Stimulated activated CD4-positive, alpha-beta T cell treated with anti-CD3 and anti-CD28 coated beads, Interleukin-1b, Interleukin-23, amount 100 ng/mL, for 1 hour (primary cell): ENCODE measurements at places on chromosomes 12 and 14.

DNA sequence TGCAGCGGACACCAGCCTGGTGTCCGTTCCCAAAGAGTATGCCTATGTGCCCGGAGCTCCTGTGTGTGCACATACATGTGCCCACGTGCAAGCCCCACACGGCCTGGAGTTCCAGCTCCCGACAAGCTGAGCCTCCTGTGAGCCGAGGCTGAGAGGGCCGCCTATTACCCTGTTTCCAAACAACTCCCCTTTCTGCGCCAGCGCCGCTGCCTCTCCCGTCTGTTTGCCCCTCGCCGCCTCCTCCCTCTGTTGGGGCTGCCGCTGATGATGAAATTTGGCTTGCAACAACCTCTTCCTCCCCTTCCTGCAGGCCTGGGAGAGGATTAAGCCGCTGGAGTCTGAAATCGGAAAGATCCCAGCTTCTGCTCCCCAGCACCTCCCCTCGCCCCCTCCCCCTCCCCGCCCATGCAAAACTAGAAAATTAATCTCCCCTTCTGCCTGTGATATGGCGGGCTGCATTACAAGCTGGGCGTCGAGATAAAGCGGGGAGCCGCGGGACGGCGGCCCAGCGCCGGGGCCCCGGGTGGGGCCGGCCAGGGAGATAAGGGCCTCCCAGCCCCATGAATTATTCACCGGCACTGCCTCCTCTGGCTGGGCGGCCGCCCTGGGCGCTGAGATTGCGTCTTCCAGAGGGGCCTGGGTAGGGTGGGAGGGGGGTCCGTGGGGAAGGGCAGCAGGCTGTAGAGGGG lies 6.8 kb upstream of the ASIC1 start:
- DNase-seq, result no peak

DNA sequence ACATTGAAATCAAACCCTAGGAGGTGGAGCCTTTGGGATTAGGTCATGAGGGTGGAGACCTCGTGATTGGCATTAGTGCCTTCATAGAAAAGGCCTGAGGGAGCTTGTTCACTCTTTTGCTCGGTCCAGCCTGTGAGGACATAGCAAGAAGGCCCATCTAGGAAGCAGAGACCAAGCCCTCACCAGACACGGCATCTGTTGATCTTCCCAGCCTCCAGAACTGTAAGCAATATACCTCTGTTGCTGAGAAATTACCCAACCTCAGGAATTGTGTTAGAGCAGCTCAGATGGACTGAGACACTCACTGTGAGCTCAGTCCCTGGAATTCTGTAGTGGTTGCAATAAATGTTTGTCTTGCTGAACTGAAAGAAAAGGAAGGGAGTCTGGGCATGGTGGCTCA lies 116.2 kb upstream of the MAP1LC3B2 start:
- DNase-seq, result no peak

DNA sequence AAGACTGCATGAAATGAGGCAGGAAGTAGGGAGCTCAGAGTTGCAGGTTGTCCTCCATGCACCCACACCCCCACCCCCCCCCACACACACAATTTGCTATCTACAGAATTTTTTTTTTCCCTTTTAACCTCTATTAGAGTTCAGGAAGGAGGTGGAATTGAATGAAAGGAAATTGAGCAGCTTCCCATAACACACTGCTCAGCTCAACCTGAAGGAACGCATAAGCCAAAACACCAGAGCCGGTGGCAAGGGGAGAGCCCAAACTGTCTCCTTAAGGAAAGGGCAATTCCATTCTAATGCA lies 74.1 kb downstream of the NUAK1 start:
- DNase-seq, result no peak

GRCh38 chr12:27164330-27165040 lies 79.6 kb upstream of the STK38L start:
- no peak for DNase-seq

- no peak for DNase-seq
These were observed 11.1 kb downstream of the RASSF3 start for GRCh38 chr12:64621257-64621942.

- no peak for DNase-seq
These were observed 1885.8 kb upstream of the SEL1L start for GRCh38 chr14:83419420-83419819.

DNA sequence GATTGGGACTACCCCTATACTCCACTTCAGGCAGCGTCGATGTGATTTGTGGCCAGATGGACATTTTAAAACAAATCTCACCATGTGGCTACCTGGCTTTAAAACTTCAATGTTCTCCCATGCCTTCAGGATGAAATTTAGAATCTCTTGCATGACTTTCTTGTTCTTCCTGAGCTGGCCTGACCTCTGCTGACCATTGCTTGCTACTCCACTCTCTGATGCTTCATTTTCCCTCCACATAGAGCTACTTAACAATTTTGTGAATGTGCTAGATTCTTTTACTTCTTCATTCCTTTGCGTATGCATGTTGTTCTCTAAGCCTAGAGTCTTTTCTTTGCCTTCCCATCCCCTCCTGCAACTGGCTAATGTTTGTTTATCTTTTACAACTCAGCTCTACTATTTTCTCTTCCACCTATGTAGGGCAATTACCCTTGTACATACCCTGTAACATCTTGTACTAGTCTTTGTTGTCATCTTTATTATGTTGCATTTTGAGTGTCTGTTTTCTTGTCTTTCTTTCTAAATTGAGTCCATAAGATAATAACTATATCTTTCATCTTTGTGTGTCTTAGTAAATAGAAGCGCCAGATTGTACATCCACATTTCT lies 41.2 kb downstream of the YLPM1 start:
- DNase-seq, result no peak

DNA sequence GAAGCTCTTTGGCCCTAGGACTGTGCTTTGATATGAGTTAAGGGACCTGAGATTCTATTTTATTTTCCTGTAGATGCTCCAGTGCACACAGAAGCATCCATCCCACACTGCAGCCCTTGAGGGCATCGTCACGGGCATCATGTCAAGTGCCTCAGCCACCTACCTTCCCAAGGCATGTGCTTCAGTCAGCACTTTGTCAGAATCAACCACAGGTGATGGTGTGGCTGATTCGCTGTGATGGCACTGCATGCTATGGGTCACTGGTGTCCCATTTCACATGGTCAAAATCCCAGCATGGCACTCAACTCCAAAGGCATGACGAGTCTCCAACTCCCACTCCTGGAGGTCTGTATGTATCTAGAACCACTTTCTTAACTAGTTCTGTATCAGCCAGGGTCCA lies 100.8 kb downstream of the AACS start:
- DNase-seq, result no peak

DNA sequence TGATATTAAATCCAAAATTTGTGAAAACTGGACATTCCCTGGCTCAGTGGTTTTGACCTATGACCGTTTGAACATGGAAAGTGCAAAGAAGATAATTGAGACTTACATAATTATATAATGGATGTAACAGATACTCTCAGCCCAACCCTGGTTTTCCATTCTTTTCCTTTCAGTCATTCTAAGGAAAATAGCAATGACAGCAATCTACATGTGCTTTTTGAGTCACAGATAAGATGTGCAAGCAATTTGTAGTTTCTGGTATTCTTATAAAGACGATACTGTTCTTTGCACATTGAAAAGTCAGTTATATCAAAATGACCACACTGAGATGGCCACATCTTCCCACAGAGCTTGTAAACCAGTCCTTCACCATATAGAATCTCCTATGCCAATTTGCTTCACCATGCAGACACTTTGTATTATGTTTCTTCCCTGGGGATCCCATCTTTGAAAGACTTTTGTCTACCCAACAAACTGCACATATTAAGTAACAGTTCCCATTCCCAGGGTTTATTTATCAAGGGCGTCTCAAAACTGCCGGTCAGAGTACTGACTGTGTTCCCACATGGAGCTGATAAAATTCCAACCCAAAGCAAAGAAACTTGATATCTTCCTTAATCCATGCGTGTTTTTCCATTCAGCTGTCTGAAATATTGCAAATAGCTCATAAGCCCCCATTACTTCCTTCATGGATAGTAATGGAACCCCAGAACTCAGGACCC lies 34.8 kb downstream of the PLXNC1 start:
- DNase-seq, result no peak

GRCh38 chr12:115598871-115599811 lies 678.4 kb downstream of the MED13L start:
- no peak for DNase-seq

GRCh38 chr12:86787419-86787818 lies 531.2 kb upstream of the MGAT4C start:
- no peak for DNase-seq

- DNase-seq, result no peak
These were observed 688 bp downstream of the ZNF26 start for GRCh38 chr12:132986885-132987225.

DNA sequence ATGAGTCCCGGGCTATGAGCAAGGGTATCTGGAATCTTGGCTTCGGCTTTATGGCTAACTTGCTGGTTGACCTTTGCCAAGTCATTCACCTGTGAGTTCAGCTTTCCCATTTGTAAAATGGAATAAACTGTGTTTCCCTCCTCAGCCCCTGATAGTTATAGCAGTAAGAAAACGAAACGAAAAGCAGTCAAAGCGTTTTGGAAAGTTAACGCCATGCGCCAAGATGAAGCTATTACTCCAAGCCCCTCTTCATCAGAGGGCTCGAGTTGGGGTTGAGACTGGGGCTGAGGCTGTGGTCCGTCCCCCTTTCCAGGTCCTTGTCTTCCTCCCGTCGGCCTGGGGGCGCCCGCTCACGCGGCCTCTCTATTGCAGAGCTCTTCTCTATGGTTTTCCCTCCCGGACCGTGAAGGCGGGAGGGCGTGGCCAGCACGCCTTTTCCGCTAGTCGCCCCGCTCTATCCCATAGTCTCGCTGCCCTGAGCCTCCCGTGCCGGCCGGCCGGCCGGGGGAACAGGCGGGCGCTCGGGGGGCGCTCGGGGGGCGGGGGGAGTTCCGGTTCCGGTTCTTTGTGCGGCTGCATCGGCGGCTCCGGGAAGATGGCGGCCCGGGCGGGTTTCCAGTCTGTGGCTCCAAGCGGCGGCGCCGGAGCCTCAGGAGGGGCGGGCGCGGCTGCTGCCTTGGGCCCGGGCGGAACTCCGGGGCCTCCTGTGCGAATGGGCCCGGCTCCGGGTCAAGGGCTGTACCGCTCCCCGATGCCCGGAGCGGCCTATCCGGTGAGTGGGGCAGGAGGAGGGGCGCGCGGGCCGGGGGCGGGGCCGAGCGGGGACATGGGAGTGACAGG lies at the start of gene SMARCD1:
SMARCD1 (plus strand) TSS at position 568 of the 840 bp plus-strand sequence; CDS start at position 596, 28 bp downstream.
- peak; percentile 70 for DNase-seq

- no peak for DNase-seq
These were observed 243.4 kb upstream of the PELI2 start for GRCh38 chr14:55874785-55875184.

DNA sequence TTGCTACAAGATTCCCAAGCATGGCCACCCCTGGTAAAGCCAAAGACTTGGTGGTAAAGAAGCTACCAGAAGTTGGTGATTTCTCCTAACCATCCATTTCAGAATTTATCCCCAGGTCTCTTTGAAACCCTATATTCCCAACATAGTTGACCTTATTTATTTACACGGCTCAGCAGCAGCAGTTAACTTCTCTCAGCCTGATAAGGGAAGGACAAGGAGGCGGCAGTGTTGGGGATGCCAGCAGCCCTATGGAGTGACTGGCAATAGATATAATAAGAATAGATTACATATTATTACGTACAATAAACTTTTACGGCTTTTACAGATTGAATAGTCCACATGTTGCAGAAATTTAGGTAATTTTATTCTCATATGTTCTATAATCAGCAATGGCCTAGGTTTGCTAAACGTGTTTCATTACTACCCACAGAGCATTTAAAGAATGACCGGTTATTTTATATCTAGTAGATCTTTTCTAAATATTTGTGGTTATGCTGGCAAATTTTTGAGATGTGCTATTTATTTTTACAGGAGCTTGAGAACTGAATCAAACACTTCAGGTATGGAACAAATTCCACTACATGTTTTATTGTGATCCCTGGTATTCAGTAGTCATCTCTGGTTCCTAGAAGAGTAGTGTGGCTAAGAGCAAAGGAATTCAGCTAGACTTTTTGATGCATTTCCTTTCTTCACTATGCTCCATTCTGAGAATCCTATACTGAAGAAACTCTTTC lies 19.8 kb upstream of the PALS1 start:
- no peak for DNase-seq

- DNase-seq, result no peak
These were observed 33.6 kb downstream of the AACS start for GRCh38 chr12:125098676-125099408.

DNA sequence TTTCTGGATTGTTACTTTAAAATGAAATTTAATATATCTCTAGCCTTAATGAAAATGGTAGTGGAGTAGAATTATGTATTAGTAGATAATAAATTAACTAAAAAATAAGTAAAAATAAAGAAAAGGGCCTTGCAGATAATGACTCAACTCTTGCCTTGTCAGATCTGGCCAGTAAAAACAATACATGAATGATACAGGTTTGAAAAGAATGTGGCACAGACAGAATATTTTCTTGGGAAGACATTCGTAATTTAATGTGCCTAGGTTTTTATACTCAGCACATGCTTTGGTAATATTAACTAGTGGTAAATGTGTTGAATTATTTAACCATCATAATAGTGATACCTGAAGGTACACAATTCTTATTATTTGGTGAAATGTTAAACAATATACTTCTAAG lies 28.3 kb downstream of the ATF7IP start:
- DNase-seq, result no peak

DNA sequence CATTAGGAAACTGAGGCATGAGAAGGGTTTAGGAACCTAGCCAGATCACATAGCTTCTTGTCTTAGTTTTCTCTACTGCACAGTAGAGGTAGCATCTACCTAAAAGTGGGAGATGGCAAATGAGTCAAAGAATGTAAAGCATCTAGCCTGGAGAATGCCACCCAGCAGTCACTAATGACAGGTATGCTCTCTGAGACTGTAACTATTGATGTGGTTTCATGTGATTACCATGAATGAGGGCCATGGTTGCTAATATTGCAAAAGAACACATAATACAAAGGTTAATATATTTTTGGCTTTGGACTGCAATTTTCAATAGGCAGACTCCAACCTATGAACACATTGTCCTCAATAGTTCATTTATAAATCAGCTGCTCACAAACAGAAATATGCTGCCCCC lies 389.9 kb downstream of the GRIN2B start:
- DNase-seq, result no peak

- no peak for DNase-seq
These were observed 40.6 kb downstream of the SPRING1 start for GRCh38 chr12:116697305-116697704.

- no peak for DNase-seq
These were observed 13.7 kb upstream of the LIMA1 start for GRCh38 chr12:50297027-50297426.

DNA sequence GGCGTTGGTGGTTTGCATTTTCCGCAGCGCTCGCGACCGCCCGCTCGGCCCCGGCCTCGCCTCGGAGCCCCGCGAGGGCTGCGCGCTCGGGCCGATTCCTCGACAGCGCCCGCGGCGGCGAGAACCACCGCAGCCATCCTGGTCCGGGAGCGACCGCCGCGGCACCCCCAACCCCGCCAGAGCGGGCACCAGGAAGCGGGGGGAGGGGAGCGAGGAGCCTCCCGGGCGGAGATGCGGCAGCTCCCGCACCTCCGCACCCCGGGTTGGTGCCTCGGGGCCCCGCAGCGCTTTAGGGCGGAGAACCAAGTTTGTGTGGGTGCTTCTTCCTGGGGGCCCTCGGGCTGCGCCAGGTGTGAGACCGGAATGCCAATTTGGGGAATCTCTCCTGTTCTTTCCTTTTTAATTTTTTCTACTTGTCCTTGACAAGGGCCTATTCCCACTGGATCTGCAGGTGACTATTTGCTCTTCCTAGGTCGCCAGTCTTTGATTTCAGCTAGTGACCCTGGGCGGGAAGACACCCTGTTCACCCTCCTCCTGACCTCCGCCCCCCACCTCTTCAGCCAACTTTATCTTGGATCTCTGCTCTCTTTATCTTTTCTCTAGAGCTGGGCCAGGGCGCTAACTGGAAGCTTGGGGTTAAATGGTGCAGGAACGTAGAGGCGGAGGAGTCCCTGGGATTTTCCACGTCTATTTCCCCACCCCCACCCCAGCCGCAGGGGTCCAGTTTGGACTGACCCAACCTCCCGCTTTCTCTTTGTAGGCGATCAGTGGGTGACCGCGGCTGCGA lies at the start of gene SOCS2:
SOCS2 (plus strand) TSS at position 751 of the 787 bp plus-strand sequence. CDS start 223 bp downstream, outside the sequence.
- DNase-seq, result no peak
